NT2/D1 (cell line): ENCODE measurements at places on chromosomes 5 and 9.

DNA sequence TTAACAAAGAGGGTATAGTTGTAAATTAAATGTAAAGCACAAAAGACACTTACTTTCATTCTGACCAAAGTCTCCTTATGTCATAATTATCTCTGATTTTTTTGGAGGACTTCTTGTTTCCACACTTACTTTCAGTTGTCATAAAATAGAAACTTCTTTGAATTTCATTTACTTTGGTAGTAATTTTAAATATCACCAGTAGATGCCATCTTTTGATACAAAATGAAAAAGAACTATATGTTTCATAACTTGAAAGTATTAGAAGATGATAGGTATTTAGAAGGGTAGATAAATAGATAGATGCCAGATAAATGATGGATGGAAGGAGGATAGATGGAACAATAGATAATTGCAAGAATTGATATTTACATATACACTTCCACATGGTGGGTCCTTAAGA is 1865.3 kb upstream of the CDH9 start:
- DNase-seq = no peak

GRCh38 chr5:172091956-172092732 is 85.7 kb upstream of the FBXW11 start:
- DNase-seq = no peak

- DNase-seq = no peak
Observed at GRCh38 chr9:130498918-130499698, 54.3 kb downstream of the ASS1 start.

DNA sequence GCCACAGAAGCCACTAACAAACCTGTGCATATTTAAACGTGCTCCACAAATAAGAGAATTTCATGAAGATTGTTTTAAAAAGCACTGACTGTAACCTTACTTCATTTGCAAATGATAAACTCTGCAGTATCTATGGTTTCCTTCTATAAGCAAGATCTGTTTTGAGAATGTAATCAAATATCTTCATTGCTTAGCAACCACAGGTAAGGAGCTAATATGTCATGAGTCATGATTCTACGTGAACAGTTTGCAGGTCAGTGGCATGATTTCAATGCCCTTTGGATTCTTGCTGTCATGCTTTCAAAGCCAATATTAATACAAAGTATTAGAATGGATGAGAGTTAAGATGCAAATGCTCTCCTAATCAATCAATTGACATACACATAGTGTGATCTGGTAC is 325.0 kb downstream of the EDIL3 start:
- DNase-seq = no peak

DNA sequence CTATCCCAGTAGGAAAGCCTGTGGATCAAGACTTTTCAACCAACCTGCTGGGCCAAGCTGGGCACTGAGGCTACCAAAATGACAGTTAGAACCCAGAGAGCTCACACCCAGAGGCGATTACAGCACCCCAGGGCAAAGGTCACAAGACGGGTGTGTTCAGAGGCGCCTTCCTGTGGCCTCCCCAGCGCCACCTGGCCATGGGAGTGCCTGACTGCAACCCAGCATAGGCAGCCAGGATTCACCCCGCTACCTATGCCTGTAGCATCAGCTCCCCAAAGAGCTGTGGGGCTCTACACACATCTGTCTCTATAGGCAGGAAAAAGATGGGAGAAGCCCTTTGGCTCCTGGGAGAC is 33.5 kb downstream of the PDGFRB start:
- DNase-seq = no peak
